Type B pancreatic cell (in vitro differentiated cells): ENCODE measurements at places on chromosomes 3 and 15. TPM values are rescaled to one million over a fixed set of nuclear protein-coding genes. Genes with fewer than 3 reads are reported as not detected.

DNA sequence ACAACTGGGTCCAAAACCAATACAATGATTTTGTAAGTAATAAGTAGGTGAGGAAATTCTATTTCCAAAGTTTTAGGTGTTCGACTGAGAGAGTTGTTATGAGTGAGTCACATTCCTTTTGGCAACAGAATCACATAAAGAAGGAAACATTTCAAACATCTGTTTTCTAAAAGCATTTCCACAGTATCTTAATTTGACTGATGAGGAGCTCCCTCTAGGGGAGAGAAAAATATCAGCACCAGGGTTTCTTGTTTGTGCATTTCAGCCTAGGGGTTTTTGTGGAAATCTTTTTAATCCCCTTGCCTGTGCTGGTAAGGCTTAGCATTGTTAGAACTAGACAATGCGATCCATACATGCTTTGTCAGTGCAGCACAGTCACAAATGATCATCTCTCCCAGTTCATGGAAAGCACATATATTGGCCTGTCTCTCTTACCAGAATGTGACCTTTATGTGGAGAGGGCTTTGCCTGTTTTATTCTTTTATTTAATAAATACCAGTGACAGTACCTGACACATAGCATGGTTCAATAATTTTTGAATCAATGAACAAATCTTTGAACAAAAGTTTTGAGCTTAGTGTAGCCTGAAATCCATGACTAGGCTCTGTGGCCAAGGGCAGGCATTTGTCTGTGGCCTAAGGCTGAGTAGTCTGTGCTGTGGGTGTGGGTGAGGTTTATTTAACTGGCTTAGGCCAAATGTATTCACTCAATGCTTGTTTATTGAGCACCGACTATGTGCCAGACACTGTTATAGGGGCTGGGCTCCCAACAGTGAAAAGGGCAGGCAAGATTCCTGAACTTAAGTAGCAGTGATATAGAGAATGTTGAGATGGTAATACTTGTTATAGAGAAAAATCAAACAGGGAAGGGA lies 21.1 kb upstream of the IQCF6 start:
- DNase-seq: no peak

- no peak for DNase-seq
Observed at GRCh38 chr3:43288366-43288765, 2.0 kb downstream of the SNRK start.

DNA sequence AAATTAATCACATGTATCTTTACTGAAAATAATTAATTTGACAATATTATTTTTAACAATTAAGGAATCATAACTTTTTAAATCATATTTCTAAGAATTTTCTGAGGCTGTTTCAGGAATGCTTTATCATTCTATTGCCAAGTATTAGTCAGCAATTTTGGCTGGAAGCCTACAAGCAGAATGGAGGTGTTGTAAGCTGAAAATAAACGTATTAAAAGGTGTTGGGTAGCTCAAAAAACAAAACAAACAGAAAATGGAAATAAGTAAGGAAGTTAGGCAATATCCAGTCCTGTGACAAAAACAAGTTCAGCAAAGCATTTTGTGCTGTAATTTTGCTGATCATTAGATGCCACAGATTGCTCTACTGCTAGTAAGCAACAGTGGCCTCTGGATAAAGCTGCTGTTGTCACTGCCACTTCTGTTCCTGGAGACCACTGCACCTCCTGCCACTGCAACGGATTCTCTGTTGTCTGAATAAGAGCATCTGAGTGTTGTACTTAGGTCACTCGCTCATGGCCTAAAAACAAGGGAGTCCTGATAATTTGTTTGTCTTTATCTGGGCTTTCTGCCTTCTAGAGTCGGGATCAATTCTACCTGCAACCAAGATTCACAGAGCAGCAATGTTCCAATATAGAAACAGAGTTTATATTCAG lies 63.5 kb upstream of the SLITRK3 start:
- DNase-seq: no peak

DNA sequence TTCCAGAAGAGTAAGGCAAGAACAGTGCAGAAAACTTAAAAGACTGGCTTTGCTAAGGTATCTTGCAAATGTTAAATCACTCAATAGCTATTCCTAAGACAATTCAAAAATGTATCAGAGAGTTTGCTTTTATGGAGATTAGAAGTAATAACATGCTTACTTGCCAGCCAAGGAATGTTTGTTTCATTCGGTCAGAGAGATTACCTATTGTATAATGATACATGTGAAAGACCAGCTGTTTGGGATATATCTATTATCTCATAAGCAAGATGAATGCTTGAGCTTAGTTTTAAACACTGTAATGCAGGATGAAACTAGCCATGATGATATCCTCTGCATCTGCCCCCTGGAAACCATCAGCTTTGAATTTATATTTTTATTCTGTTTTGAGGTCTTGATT lies 70.7 kb downstream of the MAP2K5 start:
- DNase-seq: no peak

DNA sequence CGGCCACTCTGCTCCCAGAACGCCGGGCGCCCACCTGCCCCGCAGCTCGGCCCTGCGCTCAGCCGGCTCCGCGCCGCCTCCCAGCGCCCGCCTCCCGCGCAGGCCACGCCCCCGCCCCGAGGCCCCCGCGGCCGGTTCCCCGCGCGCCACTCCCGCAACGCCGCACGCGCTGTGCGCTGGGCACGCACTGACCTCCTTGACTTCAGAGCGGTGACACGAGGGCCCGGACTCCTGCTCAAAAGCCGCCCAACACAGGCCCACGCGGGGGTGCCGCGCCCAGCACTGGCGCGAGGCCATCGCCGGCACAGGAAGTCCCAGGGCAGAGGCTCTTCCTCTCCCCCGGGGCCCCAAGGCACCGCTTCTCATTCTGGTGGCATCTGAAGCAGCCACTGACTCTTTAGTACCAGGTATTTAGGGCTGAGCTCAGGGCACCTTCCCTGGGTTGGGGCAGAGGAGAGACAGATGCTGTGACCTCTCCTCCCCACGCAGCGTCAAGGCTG lies 12.4 kb downstream of the TNK2 start:
- no peak for DNase-seq

CCDC39 gene
- total RNA-seq: 0.41 TPM in 1 of 2 replicates, not detected in the other

GOLGA6L10 gene
- total RNA-seq: 2.7 and 6.3 TPM in 2 replicates

LXN gene
- 15.0 and 17.9 TPM in 2 replicates for total RNA-seq
